Hematopoietic multipotent progenitor cell treated with erythropoietin and hydrocortisone succinate and interleukin-3 and kit ligand, for 17 days (in vitro differentiated cells): ENCODE measurements at places on chromosomes 5 and 9.

- no peak for DNase-seq
Measured at GRCh38 chr5:74314906-74315305, 325.6 kb downstream of the ENC1 start.

- DNase-seq, result peak; percentile 94
Measured at GRCh38 chr9:4762108-4762885, 21.3 kb upstream of the AK3 start.

- no peak for DNase-seq
Measured at GRCh38 chr5:53068291-53068836, 41.2 kb downstream of the MOCS2 start.

GRCh38 chr9:117435630-117436261 lies 20.9 kb upstream of the ASTN2 start:
- no peak for DNase-seq

GRCh38 chr9:113139953-113140352 lies 10.9 kb upstream of the SLC31A2 start:
- DNase-seq, result no peak

DNA sequence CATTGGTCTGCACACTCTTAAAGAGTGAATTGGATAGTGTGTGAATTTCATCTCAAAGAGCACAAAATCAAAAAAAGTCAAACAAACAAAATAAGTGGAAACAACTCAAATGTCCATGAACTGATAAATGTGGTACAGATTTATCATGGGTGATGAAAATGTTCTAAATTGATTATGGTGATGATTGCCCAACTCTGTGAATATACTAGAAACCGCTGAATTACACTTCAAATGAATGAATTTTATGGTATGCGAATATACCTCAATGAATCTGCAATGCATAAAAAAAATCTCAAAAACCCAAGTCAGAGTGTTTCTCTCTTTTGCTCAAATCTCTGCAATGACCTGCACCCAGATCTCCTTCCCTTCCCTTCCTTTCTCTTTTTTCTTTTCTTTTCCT lies 64.0 kb downstream of the PRRC1 start:
- DNase-seq, result no peak

GRCh38 chr9:138058181-138058580 lies 180.6 kb downstream of the CACNA1B start:
- no peak for DNase-seq

- no peak for DNase-seq
Measured at GRCh38 chr5:172944741-172945140, 14.5 kb upstream of the RPL26L1 start.

DNA sequence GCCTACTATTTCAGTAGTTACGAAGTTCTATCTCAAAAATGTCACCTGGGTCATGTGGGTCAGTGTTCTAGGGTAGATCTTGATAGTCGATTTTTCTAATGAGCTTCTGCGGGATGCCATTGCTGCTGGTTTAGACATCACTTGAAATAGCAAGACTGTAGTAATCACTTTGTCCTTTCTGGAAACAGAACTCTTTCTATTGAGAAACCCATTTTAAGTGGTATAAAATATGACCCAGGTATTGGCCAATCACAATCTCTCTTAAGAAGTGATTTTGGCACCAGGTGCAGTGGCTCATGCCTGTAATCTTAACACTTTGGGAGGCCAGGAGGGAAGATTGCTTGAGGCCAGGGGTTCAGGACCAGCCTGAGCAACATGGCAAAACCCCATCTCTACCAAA lies 17.6 kb downstream of the ARRDC3 start:
- no peak for DNase-seq

GRCh38 chr5:72812488-72812887 lies 4.0 kb upstream of the TNPO1 start:
- DNase-seq, result no peak

DNA sequence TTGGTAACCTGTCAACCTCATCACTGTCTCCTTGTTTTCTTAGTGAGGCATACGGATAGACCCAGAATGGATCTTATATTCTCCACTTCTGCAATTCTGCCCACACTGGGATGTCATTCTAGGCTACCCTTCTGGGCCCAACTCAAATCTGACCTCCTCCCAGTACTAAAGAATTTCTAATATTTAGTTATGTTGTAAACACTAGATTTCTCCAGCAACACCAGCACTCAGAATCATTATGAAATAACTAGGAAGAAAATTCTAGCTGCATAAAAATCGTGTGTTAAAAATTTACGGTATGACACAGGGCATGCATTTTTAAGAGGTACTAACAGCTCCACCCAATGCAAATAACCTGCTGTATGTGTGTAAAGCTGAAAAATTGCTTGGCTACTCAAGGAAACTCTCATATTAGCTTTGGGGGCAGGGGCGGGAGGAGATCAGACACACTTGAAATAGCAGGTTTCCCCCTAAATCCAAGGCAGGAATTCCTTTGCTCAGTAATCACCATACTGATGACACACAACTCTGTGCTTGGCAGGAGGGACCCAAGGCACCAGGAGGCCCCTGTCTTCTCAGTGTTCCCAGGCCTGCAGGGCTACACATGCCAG lies 27.3 kb downstream of the MACROH2A1 start:
- no peak for DNase-seq

GRCh38 chr9:83934569-83935275 lies 13.5 kb upstream of the KIF27 start:
- DNase-seq, result no peak

DNA sequence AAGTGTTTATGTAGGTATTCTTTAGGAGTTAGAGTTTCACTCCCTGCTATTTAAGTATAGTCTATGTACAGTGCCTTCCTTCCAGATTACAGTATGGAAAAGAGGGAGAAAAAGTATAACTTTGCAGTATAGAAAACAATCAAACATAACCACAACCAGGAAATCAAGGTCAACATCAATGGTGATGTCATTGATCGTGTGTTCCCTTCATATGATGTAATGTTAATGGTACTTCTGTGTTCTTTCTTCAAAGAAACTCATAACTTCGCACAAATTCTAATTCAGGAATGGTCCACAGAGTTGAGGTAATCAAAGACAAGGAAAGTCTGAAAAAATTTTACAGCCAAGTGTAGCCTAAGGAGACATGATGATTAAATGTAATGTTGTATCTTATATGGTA lies 961.1 kb upstream of the EDIL3 start:
- no peak for DNase-seq

- no peak for DNase-seq
Measured at GRCh38 chr9:123954518-123955280, 24.8 kb upstream of the DENND1A start.

GRCh38 chr9:99019510-99020331 lies 76.0 kb downstream of the COL15A1 start:
- DNase-seq, result no peak

- no peak for DNase-seq
Measured at GRCh38 chr5:93883459-93883858, 142.1 kb upstream of the POU5F2 start.

DNA sequence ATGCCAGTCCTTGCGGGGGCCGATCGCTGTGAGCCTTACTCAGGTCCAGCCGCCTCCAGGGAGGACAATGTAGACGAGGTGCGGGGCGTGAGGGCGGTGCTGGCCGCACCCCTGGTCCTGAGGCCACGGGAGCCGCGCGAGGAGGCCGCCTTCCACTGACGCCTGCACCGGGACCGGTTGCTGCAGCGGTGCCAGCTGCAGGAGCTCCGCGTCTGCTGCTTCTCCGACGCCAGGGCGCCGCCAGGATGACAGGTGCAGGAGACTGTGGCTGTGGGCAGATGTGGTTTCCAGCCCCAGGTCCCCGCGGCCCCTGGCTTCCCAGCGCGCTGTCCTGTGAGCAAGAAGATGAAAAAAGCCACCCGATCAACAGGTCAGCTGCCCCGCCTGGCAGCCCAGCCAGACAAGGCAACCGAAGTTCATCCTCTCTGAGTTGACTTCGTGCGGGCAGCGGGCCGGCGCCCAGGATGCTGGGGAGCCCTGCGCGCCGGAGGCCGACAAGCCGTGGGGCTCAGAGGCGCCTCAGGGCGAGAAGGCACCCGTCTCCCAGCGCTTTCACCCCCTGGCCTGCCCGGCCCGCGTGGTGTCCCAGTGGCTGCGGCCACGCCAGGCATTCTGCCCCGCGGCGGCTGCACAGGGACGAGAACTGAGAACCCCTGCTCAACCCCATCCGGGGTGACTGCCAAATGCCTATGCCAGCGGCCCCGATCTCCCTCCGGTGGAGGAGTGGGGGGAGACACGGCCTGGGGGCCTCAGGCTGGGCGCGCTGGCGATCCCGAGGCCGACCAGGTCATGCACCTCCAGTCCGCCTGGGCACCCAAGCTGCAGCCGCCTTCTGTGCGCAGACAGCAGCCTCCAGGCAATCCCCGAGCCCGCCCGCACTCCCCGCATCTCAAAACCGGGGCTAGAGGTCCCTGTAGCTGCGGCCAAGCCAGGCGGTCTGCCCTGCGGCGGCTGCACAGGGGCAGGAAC lies 43.4 kb upstream of the BICD2 start:
- no peak for DNase-seq

GRCh38 chr9:16950051-16950450 lies 79.6 kb upstream of the BNC2 start:
- DNase-seq, result no peak

DNA sequence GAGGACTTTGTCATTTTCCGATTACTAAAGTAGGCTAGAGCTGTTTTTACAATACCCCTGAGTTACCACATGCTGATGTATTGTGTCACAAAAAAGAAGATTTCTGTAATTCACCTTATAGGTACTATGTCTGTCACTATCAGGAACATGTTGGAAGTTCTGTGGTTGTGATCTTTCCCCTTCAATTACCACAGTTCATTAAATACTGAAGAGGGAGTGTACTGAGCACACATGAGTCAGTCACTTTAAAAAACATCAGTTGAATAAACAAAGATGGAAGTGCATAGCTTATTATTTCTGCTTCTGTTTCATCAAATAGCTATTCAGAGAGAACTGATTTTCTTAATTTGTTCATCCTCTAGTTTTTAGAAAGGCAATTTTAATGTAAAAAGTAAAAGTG lies 31.7 kb downstream of the AP3S1 start:
- no peak for DNase-seq

GRCh38 chr9:4114569-4115505 lies 185.0 kb downstream of the GLIS3 start:
- no peak for DNase-seq

- DNase-seq, result no peak
Measured at GRCh38 chr5:164481270-164481669, 975.9 kb downstream of the MAT2B start.
